ENCODE measurements at places on chromosomes 6 and 20. TPM values are rescaled to one million over a fixed set of nuclear protein-coding genes. Genes with fewer than 3 reads are reported as not detected.

DNA sequence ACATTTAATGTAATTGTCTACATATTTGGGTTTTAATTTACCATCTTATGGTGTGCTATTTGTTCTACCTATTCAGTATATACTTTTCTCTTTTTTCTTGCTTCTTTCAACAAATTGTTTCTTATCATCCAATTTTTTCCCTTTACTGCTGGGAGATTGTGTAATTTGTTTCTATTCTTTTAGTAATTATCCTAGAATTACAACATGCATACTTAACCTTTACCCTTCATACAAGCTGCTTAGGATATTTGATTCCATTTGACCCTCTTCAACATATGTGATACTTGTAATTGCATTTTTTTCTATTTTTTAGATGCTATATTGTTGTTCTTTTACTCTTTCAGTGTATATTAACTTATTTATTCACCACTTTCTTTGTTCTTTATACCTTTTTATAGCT lies 15.1 kb upstream of the TBPL1 start:
- DNase-seq = no peak

GRCh38 chr20:51059862-51060261 lies 37.0 kb upstream of the KCNG1 start:
- no peak for DNase-seq

GRCh38 chr6:80938131-80938530 lies 814.4 kb downstream of the TENT5A start:
- no peak for DNase-seq

DNA sequence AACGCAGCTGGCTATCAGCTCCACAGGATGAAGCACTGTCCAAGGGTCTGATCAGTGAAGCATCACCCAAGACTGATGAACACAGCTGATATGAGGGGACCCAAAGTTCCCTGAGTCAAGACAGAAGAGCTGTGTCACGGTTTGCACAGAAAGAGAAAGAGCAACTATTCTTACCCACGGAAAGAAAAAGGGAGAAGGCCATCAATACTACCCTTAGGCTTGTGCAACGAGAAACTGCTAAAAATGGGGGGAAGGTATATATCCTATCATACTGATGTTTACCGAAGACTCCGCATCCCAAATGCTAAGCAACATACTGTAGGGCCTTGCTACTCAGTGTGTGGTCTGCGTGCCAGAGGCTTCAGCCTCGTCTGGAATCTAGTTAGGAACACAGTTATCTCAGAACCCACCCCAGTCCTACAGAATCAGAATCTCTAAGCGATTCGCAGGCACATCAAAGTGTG lies 665 bp downstream of the FASTKD5 start:
- DNase-seq = no peak

The HCRTR2 gene
- not detected for polyA plus RNA-seq

The PLEKHG1 gene
- polyA plus RNA-seq = 28.6 TPM

The MAN1A1 gene
- polyA plus RNA-seq = 82.0 TPM

Data from renal pelvis (tissue), 12 donors.